ENCODE measurements at places on chromosomes 1 and 21.
A peak's percentile ranks its signal among the peaks of the same experiment; 100 is the strongest.

DNA sequence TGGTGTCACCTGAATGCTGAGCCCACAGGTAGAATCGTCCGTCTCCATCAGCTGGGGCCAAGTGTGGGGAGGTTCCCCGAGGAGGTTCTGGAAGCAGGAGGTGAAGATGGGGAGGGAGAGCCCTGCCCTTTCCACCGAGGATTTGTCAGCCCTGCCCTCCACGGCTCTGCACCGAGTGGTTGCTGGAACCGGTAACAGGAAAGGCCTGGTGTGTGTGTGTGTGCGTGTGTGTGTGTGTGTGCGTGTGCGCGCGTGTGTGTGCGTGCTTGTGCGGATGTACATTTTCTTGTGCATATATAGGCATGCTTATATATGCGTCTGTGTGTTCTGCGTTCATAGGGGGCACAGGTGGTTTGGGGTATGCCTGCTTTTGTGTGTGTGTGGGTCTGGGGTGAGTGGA, 3.5 kb downstream of the NBL1 start:
- DNase-seq = no peak

DNA sequence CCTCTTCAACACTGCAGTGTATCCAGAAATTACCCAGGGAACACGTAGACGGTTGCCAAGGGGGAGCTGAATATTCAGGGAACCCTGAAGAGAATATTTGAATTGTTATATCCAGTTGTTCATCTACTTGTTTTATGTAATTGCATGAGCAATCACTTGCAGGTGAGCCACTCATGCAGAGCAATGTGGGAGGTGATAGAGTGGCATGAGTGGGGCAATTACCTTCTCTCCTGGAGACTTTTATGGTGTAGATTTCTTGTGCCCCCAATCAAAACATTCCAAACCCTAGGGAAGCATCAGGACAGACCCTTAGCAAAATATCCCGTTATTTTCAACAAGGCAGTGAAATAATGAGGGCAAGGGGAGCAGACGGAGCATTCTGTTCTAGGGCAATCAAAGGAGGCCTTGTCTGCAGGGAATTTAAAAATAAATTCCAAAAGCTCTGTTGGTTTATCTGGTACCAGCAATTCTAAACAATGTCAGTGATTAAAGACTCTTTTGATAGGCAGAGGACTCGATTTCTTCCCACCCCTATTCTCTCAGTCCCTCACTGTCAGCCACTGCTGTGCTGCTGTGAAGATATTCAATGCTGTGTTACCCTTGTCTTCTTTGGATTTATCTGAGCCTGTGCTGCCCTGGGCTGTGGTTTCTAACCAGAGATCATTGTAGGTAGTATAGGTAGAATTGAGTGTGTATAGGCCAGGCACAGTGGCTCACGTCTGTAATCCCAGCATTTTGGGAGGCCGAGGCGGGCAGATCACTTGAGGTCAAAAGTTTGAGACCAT, 180.2 kb upstream of the MAP1LC3C start:
- no peak for DNase-seq

GRCh38 chr1:65178235-65178634, 30.2 kb downstream of the AK4 start:
- DNase-seq = no peak

DNA sequence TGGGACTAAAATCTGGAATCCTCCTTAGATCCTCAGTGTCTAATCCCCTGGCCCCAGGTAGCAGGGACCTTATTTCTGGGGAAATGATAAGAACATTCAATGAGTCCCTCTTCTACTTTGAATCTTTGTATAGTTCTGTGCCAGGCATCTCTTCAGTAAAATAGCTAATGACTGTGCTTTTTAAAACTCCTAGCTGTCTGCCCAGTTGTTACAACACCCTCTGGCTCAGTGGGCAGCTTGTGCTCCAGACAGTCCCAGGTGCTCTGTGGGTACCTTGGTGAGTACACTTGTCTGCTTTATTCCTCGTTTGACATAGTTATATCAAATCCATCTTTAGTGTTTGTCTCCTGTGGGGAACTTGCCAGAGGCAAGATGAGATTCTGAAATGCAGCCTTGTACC, 18.0 kb downstream of the TGFB2 start:
- no peak for DNase-seq

DNA sequence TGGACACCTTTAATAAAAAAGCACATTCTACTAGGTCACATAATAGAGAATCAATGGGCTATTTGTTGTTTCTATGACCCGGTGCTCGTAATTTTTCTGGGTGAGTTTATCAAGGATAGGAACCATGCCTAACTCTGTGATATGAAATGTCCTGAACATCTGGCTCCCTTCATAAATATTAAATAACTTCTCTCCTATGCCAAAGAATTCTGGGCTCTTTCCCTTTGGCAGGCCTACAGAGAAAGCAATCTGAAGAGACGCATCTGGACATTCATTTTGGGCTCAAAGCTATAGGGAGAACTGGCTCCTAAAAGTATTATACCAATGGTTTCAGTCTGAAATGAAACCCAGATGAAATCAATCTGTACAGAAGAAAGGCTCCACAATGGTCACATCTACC, 38.8 kb upstream of the ANGPTL7 start:
- DNase-seq = no peak

GRCh38 chr1:225974454-225974853, 24.7 kb downstream of the SDE2 start:
- DNase-seq = no peak

DNA sequence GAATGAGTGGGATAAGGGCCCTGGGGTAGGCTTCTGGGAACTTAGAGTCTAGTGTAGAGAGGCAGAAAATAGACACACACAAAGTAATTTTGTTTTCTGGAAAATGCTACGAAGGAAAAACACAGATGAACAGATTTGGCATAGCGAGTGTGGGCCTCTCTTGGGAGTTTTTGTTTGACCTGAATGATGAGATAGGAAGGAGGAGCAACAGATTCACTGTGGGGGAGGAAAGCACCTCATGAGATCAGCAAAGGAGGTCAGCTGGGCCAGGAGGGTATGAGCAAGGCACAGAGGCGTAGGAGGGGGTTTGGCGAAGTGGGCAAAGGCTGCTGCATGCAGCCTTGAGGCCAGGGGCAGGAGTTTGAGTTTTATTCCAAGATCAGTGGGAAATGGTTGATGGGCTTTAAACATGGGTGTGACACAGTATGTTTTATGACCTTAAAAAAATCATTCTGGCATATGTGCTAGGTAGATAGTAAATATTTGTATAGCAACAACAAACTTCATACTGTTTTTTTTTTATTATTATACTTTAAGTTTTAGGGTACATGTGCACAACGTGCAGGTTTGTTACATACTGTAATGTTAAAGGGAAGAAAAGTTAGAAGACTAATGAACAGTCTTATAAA, 57.9 kb downstream of the FGGY start:
- peak; percentile 36 for DNase-seq

DNA sequence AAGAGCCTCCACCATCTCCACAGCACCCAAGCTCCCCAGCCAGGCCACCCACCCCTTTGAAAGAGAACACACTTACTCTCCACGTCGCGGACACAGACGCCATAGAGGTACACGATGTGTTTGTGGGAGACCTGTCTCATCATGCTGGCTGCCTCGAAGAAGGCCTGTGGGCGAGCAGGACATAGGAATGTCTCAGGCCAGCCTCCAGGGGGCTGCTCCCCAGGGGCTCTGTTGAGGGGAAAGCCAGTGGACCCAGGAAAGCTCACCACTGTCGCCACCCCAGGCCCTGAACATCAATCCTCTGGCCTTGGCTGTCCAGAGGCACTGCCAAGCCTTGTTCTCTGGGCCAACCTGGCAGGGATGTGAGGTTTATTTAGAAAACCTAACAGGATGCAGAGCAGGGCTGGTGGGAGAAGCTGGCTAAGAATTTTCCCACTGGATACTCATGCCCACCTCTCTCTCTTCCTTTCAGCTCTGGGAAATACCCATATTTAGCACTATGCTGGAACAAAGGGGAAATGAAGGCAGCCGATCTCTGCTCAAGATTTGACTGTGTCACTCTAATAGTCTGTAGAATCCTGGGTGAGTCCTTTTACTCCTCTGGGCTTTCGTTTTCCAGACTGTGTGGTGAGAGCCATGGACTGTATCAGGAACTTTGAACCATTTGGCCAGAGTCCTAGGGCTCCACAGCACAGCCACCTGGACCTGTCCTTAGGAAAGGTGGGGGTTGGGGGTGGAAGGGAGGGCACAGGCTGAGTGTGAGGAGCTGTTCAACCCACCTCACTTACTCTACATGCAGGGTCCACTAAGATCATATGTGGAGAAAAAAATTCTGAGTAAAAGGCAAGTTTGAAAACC, 101.9 kb downstream of the RAVER2 start:
- DNase-seq = no peak

GRCh38 chr1:59497616-59498015, 200.7 kb downstream of the FGGY start:
- DNase-seq = no peak

- no peak for DNase-seq
Measured at GRCh38 chr1:198837278-198838021, 198.6 kb downstream of the PTPRC start.

DNA sequence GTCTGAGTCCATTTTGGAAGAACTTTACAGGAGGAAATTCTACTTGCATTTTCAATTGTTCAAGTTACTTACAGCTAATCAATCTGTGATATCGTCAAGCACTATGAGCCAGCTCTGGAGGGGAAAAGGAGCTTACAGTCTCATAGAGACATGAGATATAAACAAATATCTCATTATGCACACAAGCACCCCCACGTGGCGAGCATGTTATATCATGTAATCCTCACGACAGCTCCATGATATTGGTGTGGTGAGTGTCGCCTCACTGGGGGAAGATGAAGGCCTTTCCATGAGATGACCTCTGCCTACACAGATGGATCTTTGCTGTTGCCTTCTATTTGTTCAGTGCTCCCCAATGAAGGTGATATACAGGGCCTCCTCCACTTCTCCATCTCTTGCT, 34.6 kb downstream of the TNR start:
- DNase-seq = no peak

- DNase-seq = peak; percentile 49
Measured at GRCh38 chr1:218424502-218424901, 79.4 kb downstream of the TGFB2 start.

DNA sequence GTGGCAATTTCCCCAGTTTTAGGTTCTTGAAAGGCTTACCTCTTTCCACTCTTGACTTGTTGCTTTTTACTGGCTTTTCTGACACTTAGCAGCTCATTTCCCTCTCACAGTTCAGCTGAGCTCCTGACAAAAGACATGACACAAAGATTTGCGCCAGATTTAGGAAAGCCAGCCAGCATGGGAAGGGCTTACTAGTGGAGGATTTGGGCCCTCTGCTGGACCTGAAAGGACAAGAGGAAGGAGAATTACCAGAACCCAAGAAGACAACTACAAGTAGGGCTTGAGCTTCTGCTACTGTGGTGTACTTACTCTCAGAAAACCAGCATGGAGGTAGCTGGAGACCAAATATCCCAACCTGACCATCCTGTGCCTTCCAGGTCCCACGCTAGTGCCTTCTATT, 784.5 kb downstream of the BRINP3 start:
- peak; percentile 18 for DNase-seq

- peak; percentile 17 for DNase-seq
Measured at GRCh38 chr1:55584526-55585401, 369.6 kb upstream of the USP24 start.

GRCh38 chr1:234718496-234719453, 108.8 kb upstream of the IRF2BP2 start:
- no peak for DNase-seq

- DNase-seq = peak; percentile 88
Measured at GRCh38 chr21:46598581-46599572, 6.0 kb downstream of the S100B start.

DNA sequence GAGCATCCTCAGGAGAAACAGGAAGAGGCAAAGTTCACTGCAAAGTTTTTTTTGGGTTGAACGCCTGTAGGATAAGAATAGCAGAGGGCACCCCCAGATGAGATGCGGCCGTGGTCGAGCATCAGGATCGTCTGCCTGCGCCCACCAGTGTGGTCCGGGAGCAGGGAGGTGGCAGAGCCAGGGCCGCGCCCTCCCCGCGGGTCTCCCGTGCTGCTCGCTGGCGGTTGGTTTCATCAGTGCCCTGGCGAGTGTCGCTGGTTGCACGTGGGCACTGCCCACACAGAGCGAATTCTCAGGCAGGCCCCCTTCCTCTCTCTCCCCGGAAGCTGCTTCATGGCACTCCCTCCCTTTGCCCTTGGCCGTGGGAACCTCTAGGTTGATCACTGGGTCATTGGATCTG, 120.0 kb downstream of the PCBP3 start:
- DNase-seq = no peak

DNA sequence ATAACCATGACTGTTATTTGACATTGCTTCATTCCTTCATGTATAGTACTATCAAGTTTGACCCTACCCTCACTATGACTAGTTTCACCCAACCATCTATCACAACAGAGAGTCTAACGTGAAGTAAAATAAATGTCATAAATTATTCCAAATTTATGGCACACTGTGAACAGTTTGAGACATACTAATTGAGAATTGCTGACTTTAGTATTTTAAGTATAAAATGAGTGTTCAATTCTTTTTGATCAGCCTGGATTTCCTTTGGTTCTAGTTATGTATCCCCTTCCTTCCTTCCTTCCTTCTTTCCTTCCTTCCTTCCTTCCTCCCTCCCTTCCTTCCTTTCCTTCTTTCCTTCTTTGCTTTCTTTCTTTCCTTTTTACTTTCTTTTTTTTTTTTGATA, 14.5 kb downstream of the CR1 start:
- DNase-seq = no peak

DNA sequence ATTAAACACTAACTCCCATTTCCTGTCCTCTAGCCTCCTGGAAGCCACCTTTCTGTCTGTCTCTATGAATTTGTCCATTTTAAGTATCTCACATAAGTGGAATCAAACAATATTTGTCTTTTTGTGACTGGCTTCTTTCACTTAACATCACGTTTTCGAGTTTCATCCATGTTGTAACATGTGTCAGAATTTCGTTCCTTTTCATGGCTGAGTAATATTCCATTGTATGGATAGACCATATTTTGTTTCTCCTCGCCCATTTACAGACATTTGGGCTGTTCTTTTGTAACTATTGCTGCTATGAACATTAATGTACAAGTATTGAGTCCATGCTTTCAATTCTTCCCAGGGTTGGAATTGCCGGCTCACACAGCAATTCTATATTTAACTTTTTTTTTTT, 15.7 kb upstream of the H6PD start:
- DNase-seq = no peak

GRCh38 chr1:155206891-155207805, 549 bp downstream of the THBS3 start:
- peak; percentile 74 for DNase-seq

GRCh38 chr1:118944546-118944945, 43.6 kb downstream of the TBX15 start:
- no peak for DNase-seq

DNA sequence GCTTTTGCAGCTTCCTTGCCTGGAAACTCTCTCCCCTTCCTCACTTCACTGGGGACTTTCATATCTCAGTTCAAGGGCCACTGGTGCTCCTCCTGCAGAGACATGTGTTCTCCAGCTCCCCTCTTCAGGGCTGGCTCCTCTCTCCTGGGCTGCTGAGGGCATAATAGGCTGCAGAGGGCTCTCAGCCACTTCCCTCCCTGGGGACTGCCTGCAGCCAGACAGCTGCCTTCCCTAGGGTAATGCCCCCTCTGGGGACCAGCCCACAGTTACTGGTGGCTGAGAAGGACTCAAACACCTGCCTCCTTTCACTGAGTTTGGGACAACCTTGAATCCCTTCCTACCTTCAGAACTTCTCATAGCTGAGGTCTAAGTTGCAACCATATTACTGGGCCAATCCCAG, 104.8 kb upstream of the POU3F1 start:
- no peak for DNase-seq

- no peak for DNase-seq
Measured at GRCh38 chr1:59394706-59395425, 98.0 kb downstream of the FGGY start.

- DNase-seq = no peak
Measured at GRCh38 chr1:193539731-193540459, 353.5 kb upstream of the B3GALT2 start.

GRCh38 chr1:54327386-54328065, 78.7 kb downstream of the SSBP3 start:
- DNase-seq = no peak

Measured in renal cortical epithelial cell (primary cell).